ENCODE measurements at places on chromosomes 7 and 10.

GRCh38 chr7:122618585-122619189 lies 80.2 kb downstream of the RNF133 start:
- DNase-seq = no peak

DNA sequence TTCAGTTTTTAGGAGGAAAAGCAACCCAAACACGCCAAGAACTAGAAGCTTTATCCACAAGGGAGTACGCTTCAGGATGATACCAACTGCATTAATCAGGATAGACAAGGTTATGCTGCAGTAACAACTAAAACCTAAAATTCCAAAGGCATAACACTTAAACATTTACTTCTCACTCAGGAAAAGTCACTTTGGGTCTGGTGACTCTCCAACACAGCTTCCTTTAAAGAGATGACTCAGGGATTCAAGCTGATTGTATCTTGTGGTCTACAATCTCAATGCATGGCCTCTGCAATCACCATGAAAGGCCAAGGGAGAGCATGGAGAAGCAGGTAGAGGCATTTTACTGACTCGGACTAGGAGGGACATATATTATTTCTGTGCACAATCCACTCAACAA lies 315.8 kb downstream of the KCNMA1 start:
- DNase-seq = no peak

GRCh38 chr7:69599286-69599954 lies 1.1 kb downstream of the AUTS2 start:
- peak; percentile 41 for DNase-seq

DNA sequence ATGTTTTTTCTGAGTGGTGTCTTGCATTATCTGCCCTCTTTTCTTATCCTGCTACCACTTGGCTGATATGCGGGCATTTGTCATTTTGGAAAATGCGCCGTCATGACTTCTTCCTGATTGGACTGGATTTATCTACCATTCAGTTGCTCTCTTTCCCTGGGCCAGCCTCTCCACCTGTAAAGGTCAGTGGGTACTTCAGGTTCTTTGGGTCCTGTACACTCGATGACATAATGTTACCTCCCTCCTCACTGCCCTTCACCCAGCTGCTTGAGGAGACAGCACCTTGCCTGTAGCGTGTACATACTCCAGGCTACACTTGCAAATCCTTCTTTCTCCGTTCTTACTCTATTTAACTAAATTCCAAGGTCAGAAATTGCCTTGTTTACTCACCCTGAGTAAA lies 83.7 kb downstream of the RBM33 start:
- DNase-seq = no peak

DNA sequence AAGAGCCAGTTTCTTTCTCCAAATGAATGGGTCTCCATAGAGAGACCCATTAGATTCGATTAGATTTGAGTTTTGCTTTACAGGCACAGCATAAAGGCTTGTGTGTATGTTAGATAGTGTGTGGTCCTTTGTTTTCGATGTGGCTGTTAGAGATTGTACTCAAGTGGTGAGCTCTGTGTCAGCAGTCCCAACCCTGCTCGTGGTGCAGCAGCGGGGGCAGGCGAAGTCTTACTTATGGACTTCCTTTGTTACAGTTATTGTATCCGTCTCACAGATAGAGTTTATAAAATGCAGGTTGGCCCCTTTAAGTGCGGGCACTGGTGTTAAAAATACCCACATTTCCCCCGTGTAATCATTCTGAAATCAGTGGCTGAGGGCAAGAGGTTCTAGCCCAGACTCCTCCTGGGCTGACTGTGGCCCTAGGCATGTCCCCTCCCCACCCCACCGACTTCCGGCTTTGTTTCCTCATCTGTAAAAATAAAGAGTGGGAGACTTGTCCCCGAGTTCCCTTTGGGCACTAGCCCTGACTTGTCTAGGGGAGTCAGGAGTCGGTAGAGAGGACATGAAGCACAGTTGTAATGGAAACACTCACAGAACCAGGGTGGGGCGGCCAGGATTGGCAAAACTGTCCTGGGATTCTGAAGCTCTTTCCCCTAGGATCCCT lies 28.6 kb downstream of the MTURN start:
- peak; percentile 51 for DNase-seq

GRCh38 chr10:71804077-71804476 lies 30.8 kb upstream of the VSIR start:
- DNase-seq = no peak

DNA sequence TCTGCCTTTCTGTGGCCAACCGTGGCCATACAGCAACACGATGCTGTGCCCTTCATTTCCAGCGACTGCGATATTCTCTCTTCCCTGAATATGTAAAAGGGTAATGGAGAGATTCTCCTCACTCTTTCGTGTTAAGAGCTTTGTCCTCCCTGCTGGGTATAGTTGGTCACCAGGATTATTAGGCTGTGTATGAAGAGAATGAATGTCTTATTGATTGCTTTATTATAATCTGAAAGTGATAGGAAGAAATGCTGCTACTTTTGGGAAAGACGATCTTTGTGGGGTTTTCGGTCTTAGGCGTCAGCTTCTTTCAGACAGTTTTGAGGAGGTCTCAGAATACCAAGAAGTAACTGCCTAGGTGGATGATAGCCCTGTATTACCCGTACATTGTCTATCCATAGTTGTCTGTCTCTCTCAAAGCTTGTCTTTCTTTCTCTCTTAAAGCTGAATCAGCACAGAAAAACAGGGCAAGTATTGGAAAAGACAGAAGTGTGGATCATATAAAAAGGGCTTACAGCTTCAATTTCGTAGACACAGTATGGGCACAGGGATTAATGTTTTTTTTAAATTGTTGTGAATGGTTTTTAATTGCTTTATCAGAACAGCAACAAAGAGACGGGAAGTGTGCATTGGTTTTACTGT lies 1.2 kb downstream of the AHCYL2 start:
- DNase-seq = no peak

DNA sequence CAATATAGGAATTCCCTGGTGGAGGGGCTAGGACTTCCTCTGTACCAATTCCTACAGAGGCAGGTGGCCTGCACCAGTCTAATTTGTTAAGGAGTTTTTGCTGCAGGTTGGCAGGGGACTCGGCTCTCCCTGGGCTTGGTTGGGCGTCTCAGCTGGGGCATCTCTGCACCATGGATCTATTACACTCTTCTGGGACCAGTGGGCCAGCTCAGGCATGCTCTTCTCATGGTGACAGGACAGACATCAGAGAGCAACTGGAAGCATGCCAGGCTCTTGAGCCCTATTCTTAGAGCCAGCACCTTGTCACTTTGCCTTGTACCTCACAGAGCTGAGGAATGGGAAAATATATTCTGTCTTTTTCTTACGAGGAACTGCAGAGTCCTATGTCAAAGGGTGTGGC lies 74.6 kb downstream of the SH2D4B start:
- peak; percentile 66 for DNase-seq
